ENCODE measurements at places on chromosomes 13 and 19.

DNA sequence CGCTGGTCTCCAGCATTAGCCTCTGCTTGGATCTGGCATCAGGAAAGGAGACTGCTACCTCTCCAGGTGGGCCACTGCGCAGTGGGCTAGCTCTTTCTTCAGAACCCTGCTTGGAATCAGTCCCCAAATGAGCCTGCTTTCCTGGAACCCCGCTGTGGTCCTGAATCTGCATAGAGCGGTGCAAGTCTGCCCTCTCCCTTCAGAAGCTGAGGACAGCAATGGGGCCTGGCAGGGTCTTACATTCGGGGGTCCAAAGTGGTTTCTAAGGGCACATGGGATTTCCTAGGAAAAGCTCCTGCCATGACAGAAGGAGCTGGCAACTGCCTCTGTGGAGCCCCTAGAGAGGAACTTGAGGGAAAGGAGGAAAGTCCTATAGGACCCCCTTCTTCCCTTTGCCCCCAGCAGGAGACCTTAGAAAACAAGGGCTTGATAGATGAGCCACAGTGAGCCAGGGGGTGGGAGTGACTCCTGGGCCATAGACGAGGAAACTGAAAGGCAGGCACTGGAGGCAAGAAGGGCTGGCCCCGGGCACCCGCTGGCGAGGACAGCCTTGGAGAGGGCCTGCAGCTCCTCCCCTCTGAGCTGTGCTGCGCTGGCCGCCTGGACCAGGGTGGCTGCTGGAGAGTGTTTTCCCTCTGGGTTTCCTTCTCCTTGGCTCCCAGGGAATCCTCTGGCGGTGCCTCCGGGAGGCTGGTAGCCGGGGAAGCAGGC lies 1.4 kb upstream of the VSTM2B start:
- DNase-seq, result peak; percentile 60

DNA sequence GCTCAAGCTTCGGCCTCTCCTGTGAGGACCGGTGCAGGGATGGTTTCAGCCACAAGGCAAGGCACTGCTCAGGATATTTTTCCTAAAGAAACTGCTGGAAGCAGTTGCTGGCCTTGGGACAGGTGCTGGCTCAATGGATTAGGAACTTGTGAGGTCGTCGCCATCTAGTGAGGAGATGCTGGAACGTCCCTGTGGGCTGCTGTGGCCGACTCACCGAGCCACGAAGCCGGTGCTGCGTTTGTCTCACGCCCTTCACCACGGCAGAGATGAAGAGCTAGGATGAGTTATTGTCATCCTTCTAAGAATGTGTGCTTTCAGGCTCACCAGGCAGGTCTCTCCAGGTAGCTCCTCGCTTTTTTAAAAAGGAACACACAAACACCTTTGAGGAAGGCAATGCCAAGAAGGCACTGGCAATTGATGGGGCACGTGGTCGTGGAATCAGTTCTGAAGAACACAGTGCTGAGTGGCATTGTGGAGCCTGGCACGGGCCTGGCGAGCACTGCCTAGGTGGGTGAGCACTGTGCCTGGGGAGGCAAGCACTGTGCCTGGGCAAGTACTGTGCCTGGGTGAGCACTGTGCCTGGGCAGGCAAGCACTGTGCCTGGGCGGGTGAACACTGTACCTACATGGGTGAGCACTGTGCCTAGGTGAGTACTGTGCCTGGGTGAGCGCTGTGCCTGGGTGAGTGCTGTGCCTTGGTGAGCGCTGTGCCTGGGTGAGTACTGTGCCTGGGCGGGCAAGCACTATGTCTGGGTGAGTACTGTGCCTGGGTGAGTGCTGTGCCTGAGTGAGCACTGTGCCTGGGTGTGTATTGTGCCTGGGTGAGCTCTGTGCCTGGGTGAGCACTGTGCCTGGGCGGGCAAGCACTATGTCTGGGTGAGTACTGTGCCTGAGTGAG lies 140.4 kb downstream of the TEX29 start:
- DNase-seq, result peak; percentile 57

GRCh38 chr19:41098762-41099161 lies 10.5 kb downstream of the CYP2A13 start:
- no peak for DNase-seq

DNA sequence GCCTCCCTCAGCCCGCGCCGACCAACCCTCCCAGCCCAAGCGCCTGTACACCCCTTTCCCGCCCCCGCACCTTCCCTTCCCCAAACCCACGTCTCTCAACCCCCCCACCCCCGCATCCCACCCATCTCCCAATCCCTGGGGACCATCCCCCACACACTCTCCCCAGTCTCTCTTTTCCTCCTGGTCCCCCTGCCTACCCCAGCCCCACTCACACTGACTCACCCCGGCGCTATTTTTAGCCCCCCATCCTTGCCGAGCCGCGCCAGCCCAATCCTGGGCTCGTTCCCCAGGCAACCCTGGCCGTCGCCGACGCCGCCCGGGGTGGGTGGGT lies 11.7 kb downstream of the CIC start:
- peak; percentile 57 for DNase-seq
